ENCODE measurements at places on chromosomes 11 and 22. TPM values are rescaled to one million over a fixed set of nuclear protein-coding genes. Genes with fewer than 3 reads are reported as not detected.

GRCh38 chr22:48545987-48546386, 1281.7 kb downstream of the BRD1 start:
- DNase-seq = peak; percentile 53

GRCh38 chr11:100863080-100863581, 176.0 kb downstream of the ARHGAP42 start:
- DNase-seq = peak; percentile 50

DNA sequence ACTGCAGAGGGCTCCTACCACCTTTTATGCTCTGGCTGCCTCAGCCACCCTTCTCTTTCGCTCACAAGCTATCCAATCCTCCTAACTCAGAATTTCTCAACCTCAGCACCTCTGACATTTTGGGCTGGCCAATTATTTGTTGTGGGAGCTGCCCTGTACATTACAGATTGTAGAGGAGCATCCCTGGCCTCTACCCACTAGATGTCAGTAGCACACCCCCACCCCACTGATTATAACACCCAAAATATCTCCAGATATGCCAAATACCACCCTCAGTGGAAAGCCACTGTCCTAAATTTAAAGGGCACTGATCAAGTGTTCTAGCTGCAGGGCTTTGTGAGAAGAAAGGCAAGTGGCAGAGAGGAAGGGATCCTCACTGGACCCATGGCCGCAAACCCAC, 443.1 kb downstream of the SOX6 start:
- DNase-seq = no peak

DNA sequence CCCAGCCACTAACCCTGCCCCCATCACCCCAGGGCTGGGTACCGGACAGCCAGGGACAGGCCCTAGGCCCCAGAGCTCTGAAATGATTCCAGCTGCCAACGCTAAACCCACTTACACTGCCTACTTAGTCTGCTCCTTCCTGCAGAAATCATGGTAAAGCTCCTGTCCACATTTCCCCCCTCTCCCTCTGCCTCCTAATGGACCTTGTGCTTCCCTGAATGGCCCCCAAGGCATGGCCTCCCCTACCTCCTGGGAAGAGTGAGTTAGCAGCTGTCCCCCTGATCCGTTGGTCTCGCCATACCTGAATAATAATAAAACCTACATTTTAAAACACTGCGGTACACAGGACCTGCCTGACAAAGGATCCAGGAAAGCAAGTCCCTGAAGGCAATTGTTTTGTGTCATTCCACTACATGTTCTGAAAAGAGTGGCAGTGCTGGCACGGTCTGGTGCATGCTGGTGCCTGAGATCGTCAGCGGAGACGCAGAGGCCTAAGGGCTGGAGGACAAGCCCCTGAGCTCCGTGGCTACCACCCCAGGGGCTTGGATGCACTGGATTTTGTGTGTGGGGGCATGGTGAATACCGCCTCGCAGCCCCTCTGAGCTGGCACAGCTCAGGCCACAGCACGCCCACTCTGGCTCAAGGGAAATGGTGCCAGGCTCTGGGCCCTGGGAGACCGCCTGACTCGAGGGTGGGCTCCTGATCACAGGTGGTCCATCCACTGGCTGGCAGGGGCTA, 186.3 kb downstream of the CTTN start:
- no peak for DNase-seq

- no peak for DNase-seq
These were observed 9.7 kb downstream of the TUB start for GRCh38 chr11:8090756-8091155.

DNA sequence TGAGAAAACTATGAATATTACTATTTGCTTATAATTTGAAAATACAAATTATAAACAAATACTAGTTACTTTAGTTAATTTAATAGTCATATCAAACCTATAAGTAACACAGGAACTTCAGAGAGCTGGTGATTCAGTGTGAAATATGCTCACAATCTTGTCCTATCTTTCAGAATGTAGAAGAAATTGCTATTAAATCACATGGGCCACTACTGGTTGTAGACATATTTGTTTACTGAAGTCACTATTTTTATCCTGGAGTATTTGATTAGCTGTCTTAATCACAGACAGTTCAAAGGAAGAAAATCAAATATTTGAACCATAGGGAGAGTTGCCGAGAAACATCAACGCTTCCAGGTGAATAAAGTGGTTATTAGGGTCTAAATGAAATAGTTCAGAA, 187.6 kb upstream of the ANO3 start:
- DNase-seq = no peak

DNA sequence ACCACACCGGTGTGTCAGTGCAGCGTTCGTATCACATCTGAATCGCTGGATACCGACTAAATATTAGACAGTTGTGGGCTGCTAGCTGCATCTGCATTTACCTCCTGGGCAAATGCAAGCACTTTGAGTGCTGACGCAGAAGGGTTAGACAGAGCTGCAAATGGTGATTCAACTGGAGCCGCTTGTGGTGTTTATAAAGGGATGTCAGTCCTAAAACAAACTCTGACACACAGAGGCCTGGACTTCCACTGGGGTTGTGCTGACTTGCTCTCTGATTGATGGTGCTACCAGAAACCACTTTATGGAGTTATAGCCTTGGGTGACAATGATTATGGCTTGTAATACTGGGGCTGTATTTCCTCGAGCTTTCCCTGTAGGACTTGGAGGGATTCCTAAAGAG, 374.4 kb downstream of the NTM start:
- DNase-seq = no peak

GRCh38 chr22:30236875-30237274, 9.7 kb downstream of the LIF start:
- DNase-seq = no peak

Gene ST14
- total RNA-seq = 1.0 TPM

Gene CCDC73
- not detected for total RNA-seq

DNA sequence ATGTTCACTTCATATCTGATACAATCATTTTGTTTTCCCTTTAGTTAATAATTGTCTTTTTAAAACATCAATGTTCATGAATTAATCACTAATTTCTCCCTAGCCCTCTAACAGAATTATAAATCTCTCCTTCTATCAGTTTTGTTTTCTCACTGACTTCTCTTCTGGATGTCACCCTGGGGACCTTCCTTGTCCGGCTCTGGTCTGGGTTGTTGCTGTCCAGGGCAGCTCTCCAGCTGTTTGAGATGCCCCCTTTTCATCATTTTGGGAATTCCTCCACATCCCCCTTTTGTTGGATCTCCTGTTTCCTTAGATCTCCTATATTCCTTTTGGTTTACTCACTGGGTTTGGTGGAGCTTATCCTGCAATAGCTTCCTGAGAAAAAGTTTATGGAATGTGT, 35.6 kb upstream of the PSMA1 start:
- no peak for DNase-seq

DNA sequence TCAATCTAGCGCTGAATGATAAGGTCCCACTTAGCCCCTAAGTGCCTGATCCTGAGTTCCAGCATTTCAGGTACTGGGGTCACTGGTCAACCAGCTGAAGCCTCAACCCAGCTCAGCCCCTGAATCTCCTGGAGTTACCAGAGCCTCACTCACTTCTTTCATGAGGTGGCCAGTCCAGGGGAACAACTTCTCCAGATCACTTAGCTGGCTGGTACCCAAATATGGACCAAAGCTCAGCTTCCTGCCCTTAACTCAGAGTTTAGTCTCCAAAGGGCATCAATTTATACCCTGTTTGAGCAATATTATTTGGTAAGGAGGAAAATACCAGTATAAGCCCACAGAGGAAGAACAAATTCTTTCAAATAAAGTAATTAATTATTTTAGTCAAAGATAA, 105.6 kb downstream of the SLC1A2 start:
- DNase-seq = no peak

DNA sequence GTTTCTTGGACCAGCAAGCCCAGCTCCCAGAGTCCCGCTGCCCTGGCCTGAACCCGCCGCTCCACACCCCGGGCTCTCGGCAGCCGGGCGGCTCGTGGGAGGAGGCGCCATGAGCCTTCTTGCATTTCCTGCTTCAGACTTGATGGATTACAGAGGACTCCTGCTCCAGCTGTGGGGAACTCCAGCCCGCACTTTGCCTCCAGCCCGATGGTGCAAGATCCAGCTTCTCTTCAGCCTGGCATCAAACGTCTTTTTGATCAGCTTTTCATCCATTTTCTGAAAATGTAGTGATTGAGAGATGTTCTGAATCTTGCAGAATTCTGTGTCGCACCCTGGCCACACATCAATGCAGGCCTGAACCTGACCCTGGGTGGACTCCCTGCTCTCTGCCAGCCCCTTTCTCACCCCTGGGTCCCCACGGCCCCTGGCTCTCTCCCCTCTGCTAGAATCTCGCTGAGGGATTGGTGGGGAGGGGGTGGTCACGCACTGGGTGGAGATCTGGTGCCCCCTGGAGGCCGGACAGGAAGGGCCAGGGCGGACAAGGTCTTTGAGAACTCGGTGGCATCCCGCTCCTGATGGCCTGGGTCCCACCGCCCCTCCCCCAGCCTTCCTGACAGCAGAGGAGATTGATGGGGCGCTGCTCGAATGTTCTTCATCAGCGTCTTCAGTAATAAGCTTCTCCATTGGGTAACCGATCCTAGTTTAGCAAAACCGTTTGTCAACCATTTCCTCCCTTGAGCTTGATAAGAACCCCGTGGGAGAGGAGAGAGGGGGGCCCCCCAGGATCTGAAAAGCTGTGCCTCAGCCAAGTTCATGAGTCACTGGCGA, 12.1 kb upstream of the NFAM1 start:
- DNase-seq = peak; percentile 95

Gene CYP2D6
- 0.19 TPM for total RNA-seq

- no peak for DNase-seq
These were observed 2.2 kb downstream of the OR8B12 start for GRCh38 chr11:124541204-124541603.

- peak; percentile 85 for DNase-seq
These were observed 4.7 kb upstream of the NEAT1 start for GRCh38 chr11:65417702-65418430.

Gene PLEKHA7
- 30.3 TPM for total RNA-seq
